ENCODE measurements at places on chromosomes 4 and X.

GRCh38 chrX:96689991-96690390 lies 5.3 kb downstream of the DIAPH2 start:
- no peak for DNase-seq

GRCh38 chrX:10612215-10612614 lies 8.2 kb downstream of the MID1 start:
- DNase-seq, result no peak

DNA sequence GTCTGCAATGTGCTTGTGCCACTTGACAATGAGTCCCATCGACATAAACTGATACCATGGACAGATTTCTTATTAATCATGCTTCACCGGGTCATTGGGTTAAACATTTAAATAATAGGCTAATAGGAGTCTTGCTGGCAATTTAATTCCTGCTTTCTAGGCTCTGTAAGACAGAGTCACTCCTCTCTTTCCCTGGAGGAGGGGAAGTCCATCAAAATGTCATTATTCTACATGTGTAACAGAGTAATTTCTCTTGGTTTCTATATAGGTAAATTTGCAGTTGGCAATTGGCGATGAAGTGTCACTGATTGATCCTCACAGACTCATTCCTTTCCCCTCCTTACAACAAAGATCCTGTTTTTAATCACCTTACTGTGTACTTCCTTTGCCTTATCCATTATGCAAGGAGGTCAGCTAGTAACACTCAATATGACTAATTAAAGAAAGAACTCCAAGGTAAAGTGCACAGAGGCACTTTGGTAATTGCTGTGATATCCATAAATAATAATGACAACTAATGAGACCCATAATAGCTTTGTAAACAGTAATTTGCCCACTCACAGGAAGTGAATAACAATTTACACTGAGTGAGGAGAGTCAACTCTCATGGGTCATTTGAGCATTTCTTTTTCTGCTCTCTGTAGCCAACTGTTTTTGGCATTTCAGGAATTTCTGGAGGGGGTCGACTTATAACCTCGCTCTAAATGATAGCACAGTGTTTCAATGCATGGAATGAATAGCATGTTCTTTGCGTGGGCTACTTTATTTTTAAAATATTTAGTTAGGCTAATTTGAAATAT lies 184.0 kb downstream of the UGT8 start:
- no peak for DNase-seq

GRCh38 chrX:109856974-109857373 lies 123.9 kb upstream of the ACSL4 start:
- DNase-seq, result no peak

DNA sequence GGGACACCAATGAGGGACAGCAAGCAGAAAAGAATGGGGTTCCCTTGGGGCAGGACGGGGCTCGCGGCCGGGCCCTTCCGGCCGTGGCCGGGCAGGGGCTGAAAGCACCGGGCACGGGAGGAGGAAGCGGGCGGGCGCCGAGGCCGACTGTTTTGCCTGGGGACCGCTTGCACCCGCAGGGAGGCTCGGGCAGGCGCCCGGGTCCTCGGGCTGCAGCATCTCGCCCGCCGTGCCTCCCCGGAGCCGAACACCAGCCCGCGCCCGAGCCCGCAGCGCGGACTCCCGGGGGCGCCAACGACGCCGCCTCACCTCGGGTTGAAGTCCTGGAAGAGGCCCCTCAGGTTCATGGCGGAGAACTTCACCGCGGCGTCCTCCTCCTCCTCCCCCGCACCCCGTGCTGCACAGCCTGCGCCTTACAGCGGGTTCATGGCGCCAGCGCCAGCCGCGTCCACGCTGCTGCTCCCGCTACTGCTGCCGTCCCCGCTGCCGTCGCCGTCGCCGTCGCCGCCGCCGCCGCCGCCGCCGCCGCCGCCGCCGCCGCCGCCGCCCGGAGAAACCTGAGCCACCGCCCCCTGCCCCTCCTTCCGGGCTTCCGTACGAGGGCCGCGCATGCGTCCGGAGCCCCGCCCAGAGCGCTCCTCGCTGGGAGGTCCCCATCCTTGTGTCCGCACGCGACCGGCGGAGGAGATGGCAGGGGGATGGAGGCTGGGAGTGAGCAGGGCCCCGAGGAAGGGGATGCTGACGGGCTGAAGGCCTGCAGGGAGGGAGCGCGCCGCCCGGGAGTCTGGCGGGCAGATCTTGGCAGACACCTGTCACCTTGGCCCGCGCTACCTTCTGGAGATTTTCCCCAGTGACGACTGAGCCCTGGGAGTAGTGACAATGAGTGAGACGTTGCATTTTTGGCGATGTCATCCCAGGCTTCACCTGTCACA lies at the start of gene TMEM185A:
TMEM185A (minus strand) TSS at position 559 of the 932 bp plus-strand sequence; CDS start at position 347, 212 bp downstream.
- peak; percentile 31 for DNase-seq

DNA sequence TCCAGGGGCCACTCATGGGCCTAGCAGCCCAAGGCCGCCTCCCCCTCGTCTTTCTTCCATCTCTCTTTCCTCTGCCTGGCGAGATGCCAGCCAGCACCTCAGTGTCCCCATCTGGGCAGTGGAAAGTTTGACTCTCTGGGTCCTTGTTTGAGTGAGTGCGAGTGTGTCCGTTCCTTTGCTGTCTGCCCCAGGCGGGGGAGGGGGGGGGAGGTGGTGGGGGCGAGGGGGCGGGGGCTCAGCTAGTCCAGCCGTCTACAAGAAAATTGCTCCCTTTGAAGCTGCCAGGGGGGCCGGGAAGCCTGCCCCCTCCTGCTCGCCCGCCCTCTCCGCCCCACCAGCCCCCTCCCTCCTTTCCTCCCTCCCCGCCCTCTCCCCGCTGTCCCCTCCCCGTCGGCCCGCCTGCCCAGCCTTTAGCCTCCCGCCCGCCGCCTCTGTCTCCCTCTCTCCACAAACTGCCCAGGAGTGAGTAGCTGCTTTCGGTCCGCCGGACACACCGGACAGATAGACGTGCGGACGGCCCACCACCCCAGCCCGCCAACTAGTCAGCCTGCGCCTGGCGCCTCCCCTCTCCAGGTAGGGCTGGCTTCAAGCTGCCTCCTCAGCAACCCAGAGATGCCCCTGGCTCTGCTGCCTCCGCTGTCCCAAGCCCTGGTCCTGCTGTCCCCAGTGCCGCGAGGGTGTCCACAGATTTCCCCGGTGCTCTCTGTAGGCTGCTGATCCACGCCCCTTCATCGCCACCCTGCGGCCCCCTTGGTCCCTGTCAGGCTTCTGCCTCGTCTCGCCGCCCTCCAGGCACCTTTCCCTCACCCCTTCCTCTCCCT lies at the start of gene BGN:
BGN (plus strand) TSS at position 440 of the 821 bp plus-strand sequence. CDS start 9,652 bp downstream, outside the sequence.
- DNase-seq, result no peak

- no peak for DNase-seq
These were observed 366.3 kb upstream of the CXorf51A start for GRCh38 chrX:147180886-147181285.

DNA sequence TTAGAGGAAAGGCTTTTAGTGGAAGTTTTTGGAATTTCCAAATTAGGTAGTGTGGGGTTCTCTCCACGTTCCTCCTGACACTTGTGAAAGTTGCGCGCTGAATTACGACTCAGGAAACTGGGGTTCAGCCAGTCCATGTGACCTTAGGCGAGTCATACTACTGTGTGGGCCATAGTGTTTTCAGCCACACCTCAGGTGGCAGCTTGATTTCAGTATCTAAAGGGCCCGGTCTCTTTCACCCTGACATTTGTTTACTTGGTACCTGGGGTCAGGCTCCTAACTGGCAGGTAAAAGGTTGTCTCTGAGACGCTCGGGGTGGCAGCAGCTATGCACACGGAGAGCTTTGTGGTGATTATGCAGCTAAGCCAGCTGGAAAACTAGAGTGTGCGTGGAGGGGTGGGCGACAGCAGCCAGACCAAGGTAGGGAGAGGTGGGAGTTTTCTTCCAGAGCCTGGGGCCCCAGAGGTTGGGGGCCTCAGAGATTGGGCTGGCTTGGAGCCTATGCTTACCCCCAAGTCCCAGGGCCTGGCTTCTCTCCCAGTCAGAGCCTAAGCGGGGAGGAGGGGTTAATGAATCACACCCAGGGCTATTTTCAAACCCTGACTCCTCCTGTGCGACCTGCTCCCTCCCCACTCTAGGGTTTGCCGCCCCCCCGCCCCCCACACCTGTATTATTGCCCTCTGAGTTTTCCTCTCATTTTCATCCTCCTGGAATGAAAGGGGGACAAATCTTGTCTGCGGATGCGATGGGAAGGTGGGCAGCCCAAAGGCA lies 47.2 kb downstream of the STARD8 start:
- no peak for DNase-seq

DNA sequence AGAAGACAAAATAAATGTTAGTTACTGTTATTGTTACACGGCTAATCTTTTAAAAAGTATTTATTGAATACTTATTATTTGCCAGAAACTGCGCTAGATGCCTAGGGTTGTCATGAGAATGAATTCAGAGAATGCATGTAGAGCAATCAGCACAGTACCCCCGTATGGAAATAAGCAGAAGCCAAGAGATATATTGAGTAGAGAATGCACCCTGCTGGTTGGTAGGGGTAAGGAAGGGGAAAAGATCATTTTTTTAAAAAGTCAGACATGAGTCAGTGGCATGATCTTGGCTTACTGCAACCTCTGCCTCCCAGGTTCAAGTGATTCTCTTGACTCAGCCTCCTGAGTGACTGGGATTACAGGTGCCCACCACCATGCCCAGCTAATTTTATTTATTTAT lies 13.1 kb upstream of the DRP2 start:
- no peak for DNase-seq

DNA sequence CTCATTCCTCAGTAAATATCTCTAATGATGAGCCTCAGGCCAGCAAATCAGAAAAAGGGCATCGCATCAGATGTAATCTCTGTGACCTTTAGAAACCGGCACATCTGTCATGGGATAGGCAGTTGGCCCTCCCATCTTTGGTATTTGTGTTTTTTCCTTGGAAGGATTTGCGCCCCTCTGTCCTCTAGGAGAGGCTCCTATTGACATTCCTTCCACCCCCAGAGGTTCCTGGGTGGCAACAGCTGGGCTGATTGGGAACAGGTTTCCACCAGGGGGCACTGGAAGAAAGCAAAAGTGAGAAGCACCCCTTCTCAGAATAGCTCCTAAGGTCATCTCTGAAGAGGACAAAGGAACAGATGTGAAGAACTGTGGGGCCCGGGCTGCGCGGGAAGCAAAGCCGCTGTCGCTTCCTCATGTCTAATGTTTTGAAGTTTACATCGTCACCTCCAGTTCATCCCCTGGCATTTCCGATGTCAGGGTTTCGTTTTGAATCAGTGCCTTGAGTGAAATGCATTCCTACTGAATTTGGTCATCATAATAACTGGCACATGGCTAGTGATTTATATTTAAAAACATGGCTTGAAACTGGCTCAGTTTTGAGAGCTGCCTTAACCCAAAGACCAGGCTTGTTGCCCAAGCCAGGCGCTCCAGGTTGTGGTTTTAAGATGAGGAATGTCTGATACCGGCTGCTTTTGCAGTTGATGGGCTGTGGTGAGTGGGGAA lies 6.2 kb downstream of the TXK start:
- peak; percentile 29 for DNase-seq

GRCh38 chrX:1434871-1435240 lies 17.9 kb downstream of the ASMTL start:
- no peak for DNase-seq

GRCh38 chr4:17058916-17059741 lies 160.7 kb upstream of the LDB2 start:
- no peak for DNase-seq

GRCh38 chrX:30538271-30538670 lies 39.3 kb downstream of the TASL start:
- no peak for DNase-seq

GRCh38 chr4:90958256-90958895 lies 831.2 kb downstream of the CCSER1 start:
- no peak for DNase-seq

- no peak for DNase-seq
These were observed 40.7 kb downstream of the MTTP start for GRCh38 chr4:99615170-99615820.

DNA sequence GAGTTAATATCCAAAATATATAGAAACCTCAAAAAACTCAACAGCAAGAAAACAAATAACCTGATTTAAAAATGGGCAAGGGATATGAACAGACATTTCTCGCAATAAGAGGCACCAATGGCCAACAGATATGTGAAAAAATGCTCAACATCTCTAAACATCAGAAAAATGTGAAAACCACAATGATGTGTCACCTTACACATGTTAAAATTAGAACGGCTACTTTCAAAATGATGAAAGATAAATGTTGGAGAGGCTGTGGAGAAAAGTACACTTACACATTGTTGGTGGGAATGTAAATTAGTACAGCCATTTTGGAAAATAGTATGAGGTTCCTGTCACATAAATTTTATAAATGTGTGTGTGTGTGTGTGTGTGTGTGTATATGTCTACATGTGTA lies 731.3 kb downstream of the DMD start:
- DNase-seq, result no peak

DNA sequence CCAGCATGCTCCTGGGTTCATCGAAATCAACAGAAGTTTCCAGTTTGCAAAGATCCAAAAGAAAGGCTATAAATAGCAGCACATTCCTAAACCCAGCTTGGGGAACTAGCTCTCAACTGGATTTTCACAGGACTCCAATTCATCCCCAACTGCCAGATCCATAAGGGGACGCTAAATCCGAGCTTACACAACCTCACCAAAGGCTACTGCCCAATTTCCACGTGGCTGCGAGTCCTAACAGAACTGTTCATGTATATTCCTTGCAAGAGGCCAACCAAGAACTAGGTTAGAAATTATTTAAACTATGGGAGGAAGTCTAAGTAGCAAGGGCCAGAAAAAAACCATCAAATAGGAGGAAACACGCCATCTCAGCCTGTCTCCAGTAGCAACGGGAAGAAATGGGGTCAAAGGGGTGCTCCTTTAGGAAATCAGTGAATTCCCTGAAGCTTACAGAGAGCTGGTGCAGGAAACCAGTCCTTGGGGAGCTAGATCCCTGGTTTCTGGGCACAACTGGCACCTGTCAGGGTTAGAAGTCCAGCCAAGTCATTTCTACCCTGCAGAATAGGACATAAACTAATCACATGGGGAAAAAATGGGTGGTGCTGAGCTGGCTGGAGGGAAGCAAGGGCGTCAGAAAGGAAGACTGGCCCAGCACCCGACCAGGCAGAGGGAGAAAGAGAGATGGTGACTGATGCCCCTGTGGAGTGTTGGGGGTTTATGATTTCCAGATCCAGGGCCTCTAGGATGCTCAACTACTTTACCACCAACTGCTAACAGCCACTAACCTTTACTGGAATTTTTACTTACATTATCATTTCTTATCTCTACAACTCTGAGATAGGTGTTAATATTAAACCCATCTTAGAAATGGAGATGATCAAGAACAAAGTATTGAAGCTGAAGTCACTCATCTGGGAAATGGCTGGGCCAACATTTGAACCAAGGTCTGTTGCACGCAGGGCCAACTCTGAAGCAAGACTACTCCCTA lies 20.5 kb downstream of the RELL1 start:
- no peak for DNase-seq

DNA sequence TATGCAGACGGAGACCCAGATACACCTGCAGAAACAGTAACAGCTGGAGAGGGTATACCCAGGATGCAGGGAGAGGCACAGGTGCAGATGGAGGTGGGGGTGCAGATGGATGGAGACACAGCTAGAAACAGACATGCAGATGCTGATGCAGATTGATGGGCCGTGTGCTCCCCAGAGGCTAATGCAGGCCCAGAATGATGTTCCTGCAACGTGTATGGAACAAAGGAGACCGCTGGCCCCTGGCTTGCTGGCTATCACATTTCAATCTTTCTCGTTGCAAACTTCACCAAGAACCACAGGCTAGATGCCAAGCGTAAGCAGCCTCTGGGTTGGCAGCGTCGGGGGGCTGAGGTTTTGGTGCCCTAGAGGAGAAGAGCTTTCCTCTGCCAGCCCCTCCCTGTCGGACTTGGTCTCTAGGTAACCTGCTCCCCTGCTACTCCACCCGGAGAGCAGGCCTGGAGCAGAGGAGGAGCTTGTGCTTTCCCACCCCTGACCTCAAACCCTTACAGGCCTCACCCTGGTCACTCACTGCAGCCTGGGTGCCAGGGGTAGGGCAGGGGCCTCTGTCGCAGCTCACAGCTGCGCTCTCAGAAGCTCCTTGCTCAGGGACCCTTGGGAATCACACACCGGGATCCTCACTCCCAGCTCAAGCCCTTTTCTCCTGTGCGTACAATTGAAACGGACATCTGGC lies 69.0 kb upstream of the PSAPL1 start:
- DNase-seq, result no peak

Measured in D721Med (cell line).